ENCODE measurements at places on chromosomes 16 and 17. TPM values are rescaled to one million over a fixed set of nuclear protein-coding genes. Genes with fewer than 3 reads are reported as not detected.

CBX4 gene
- total RNA-seq = 12.0 TPM

SLC16A13 gene
- 0.25 TPM for total RNA-seq

KRT32 gene
- total RNA-seq = not detected

NUDT7 gene
- 1.7 TPM for total RNA-seq

TMEM92 gene
- not detected for total RNA-seq

CES3 gene
- total RNA-seq = 0.49 TPM

SENP3 gene
- 50.9 TPM for total RNA-seq

Measured in temporal lobe (tissue), 4 donors.